ENCODE measurements at places on chromosomes 12 and 14. TPM values are rescaled to one million over a fixed set of nuclear protein-coding genes. Genes with fewer than 3 reads are reported as not detected.

DNA sequence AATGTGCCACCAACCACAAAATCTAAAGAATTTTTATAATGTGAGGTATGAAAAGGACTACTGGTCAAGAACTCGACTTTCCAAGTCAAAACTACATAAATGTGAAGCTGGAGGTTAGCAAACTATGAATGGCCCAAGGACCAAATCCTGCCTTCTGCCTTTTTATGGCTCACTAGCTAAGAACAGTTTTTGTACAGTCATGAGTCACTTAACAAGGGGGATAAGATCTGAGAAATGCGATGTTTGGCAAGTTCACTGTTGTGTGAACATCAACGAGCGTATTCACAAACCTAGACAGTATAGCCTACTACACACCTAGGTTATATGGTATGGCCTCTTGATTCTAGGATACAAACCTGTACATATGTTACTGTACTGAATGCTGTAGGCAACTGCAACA is 28.2 kb downstream of the FERMT2 start:
- DNase-seq = no peak

DNA sequence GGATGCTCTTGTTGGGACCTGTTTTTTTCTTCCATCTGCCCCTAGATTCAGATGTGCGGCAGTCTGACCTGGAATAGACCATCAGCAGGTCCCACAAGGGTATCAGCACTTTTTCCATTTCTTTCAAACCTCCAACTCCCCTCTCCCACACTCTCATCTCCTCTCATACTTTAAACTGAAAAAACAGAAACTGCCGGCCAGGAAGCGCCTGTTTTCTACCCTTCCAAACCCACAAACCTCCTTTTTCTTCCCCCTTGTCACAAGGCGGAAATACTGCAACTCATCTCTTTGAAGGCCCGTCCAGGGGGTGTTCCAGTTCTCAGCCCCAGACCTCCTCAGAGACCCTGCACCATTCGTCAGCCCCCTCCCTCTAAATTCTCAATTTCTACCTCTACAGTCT is 62.5 kb upstream of the FKBP4 start:
- DNase-seq = no peak

GRCh38 chr14:34620839-34621238 is 9.1 kb downstream of the SNX6 start:
- DNase-seq = no peak

DNA sequence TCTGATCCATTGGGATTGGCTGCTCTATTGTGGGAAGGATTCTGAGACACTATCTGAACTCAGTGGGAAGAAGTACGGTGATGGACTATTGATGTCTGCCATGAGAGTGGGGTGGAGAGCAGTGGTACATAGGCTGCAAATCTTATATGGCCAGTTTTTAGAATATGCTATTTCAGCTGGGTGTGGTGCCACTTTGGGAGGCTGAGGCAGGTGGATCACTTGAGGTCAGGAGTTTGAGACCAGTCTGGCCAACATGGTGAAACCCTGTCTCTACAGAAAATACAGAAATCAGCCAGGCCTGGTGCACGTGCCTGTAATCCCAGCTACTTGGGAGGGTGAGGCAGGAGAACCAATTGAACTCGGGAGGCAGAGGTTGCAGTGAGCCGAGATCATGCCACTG is 505.9 kb downstream of the MED13L start:
- DNase-seq = no peak

The RNASE4 gene
- 9.0 TPM for polyA plus RNA-seq

The SLC17A8 gene
- 3.2 TPM for polyA plus RNA-seq

The HOXC12 gene
- polyA plus RNA-seq = not detected

The ZDHHC22 gene
- polyA plus RNA-seq = not detected

The ENDOU gene
- polyA plus RNA-seq = 0.33 TPM

The TCHP gene
- polyA plus RNA-seq = 22.2 TPM

The RBP5 gene
- polyA plus RNA-seq = 11.8 TPM

Data from right lung (tissue), 10 donors.